ENCODE measurements at places on chromosomes 2 and 18.

GRCh38 chr2:166170356-166170755, 42.5 kb upstream of the SCN1A start:
- no peak for DNase-seq

- DNase-seq: no peak
Measured at GRCh38 chr2:119531292-119531691, 7.0 kb upstream of the SCTR start.

- DNase-seq: no peak
Measured at GRCh38 chr18:32777049-32777448, 4.2 kb upstream of the KLHL14 start.

DNA sequence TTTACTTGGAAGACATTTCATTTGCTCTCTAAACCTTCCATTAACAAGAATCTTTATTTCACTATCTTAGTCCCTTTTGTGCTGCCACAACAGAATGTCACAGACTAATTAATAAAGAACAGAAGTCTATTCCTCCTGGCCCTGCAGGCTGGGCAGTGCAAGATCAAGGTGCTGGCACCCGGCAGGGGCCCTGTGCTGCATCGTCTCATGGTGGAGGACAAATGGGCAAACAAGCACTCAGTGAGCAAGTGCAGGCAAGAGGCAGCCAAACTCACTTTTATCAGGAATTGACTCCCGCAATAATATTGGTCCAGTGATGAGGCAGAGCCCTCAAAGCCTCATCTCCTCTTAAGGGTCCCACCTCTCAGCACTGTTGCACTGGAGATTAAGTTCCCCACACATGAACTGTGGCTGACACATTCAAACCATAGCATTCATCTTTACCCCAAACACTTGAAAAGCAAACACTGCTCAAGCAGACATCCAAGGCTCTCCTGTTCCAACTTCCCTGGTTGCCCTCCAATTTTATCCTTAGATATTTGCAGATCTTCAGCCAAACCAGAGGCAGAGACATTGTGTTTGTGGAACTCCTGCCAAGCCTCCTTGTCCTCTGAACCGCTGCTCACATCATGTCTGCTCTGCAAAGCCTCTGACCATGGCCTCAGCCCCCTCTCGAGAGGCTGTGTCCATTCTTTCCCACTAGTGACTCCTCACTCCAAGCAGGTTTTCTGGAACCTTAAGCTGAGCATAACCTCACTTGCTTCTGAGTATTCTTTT, 404.4 kb upstream of the SOX11 start:
- DNase-seq: no peak

DNA sequence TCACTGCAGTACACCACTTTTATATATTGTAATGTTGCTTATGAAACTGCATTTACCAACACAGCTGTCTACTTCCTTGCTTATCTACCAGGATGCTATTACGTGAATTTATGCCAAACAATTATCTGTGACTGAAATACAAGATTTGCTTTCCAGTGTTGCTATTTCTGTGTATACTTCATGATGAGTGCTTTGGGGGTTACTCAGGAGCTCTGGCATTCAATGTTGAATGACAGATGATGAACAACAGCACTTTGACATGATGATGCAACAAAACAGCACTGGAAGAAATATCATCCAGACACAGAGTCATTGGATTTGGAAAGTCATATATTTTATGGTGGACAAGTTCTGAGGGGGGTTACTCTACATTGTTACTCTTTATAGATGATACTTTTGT, 125.8 kb downstream of the NETO1 start:
- no peak for DNase-seq

GRCh38 chr2:74373221-74373676, 6.9 kb downstream of the DCTN1 start:
- DNase-seq: no peak

GRCh38 chr2:201223089-201224073, 37.0 kb upstream of the CASP8 start:
- no peak for DNase-seq

Data from stimulated activated CD8-positive, alpha-beta memory T cell treated with anti-CD3 and anti-CD28 coated beads, Interleukin-7, amount 100 ng/mL, for 1 hour (primary cell).